ENCODE measurements at places on chromosomes 13 and 19.

- DNase-seq, result no peak
These were observed 98.9 kb downstream of the ESD start for GRCh38 chr13:46698014-46698413.

DNA sequence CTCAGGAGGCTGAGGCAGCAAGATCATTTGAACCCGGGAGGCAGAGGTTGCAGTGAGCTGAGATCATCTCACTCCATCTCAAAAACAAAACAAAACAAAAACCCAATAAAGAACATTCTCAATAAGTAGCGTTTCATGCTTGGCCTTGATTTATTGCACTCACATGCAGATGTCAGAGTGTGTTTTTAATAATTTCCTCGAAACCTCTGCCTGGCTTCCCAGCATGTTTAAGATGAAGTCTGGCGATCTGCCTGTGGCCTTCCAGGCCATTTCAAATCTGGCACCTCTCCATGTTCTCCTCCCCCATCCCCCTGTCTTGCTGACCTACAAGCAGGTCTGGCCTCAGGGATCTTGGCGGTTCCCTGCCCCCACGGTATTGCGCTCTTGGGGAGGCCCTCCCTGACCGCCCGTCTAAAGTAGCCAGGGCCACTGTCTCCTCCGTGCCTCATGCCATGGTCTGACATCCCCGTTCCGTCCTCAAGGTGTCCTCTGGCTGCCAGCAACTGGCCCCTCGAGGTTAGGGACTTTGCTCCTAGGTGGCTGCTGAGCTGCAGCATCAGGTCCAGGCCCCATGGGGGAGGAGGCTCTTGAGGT, 1.6 kb downstream of the WDR88 start:
- no peak for DNase-seq

GRCh38 chr13:101457176-101457575, 4.7 kb downstream of the ITGBL1 start:
- no peak for DNase-seq

DNA sequence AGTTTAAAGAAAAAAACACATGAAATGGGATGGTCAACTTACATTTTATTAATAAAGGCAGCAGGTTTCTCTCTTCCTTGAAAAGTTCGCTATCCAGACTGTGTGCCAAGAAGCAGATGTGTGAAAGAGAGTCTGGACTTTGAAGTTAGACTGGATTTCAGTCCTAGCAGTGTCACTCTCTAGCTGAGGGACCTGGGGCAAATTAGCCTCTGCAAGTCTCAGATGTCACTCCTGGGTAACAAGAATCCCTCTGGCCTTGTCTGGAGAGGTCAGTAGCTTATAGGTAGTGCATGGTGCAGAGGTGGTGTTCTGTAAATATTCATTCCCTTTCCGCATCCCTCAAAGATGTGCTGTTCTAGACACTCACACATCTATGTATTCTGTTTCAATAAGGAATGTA, 187.6 kb upstream of the RNF113B start:
- DNase-seq, result no peak

DNA sequence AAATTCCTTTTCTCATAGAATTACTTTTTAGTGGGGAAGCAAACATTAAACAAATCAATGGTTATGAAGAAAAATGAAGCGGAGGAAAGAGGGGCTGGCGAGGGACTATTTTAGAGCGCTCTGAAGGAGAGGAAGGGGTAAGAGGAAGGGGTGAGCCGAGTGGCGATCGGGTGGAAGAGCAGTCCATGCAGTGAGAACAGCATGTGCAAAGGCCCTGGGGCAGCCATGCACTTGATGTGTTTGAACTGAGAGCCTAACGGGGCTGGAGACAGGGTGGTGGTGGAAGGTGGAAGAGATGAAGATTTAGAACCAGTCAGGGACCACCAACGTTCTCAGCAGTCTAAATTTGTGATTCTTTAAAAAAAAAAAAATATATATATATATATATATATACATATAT, 14.4 kb upstream of the NOP53 start:
- DNase-seq, result peak; percentile 36

GRCh38 chr13:103815619-103816018, 749.4 kb upstream of the SLC10A2 start:
- DNase-seq, result no peak

DNA sequence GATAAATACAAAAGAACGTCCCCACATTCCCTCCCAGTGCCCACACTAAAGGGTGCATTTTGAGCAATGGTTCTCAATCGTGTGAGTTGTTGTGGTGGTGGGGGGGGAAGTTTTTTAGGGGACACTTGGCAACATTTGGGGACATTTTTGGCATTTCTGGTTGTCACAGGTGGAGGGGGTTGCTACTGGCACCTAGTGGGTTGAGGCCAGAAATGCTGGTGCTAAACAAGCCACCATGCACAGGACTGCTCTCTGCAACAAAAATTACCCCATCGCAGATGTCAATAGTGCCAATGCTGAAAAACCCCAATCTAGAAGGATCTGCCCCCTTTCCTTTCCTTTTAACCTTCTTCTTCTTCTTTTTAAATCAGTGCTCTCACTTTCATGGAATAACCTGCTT, 453.3 kb downstream of the TSHZ3 start:
- no peak for DNase-seq

DNA sequence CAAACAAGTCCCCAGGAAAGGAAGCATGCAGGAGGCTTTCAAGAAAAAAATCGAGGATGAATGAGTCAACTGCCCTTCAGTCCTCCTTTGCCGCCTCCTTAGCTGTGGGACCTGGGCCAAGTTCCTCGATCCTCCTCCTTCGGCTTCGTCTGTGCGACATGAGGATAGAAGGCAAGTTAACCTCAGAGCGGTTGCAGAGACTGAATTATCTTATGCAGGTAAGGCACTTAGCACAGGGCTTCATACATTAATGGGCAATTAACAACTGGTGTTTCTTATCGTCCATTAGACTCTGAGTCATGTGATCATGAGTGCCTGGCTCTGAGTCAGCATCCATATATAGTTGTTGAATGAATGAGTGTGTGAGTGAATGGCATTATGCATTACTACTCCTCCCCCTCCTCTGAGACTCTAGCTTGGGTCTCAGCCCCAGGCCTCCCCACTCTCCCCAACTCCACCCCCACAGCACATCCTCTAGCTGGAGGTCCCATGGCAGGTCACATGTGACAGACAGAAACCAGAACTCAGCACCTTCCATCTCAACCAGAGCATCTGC, 1.6 kb upstream of the TTC9B start:
- no peak for DNase-seq

DNA sequence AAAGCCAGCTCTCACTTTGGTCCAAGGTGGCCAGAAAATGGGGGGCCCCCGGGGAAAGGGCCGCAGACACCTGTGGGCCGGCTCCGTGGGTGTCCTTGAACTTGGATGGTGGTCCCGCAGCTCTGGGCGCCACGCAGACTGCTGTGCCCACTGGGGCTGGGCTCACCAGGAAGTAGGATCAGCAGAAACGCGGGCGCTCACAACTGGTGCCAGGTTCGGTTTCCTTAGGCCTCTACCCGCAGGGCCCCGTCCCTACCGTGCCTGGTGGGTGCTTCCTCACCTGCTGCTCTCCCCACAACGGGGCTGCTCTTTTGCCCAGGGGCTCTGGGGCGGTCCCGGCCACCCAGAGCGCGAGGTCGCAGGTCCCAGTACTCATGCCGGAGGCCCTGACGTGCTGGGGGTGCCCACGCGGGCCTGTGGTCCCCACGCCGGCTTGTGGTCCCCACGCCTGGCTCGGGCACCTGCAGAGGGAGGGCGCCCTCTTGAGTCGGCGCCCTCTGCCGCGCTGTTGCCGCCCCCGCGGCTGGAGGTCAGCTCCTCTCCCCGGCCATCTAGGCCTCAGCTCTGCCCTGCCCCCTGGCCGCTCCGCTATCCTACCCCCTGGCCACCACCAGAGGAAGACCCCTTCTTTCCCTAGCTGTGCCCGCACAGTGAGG, 1303.6 kb downstream of the UQCRFS1 start:
- no peak for DNase-seq

GRCh38 chr13:94327318-94327717, 152.2 kb downstream of the DCT start:
- DNase-seq, result no peak

GRCh38 chr19:28504727-28505126, 708.2 kb downstream of the UQCRFS1 start:
- peak; percentile 48 for DNase-seq

DNA sequence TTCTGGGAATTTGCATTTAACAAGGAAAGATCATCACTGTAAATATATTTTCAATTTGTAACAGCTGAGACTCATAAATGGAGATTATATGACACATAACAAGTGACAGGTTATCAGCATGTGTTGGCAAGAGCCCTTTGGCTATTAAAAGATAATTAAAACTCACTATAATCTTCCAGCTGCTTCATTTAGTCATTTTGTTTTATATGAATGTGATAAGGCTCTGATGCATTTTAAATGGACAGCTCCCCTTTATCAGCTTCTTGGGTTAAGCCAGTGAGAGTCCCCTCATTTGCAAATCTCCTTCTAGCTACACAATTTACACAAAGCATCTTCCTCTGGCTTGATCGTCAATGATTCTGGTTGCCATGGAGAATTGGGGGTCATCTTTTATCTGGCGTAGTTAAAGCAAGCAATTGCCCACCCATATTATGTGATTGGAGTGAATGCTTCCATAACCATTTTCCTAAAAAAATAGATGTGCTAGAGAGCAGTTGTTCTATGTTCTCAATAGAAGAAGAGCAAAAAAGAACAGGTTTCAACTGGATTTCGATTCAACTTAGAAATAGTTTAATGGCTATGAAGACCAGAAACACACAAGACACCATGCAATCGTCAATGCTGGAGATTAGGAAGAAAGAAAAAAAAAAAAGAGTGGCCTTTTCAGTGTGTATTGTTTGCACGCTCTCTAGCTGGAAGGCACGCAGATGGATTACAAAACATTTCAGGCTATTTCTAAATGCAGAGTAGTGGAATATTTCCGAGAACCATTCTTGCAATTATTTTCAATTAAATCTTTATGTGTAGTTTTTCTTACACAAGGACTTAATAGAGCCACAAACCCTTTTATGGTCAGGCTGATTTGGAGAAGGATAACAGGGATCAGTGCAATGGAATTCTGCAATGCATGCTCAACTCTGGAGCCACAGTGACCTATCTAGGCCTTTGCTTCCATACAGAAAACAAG, 27.4 kb downstream of the STARD13 start:
- no peak for DNase-seq

GRCh38 chr13:29543230-29544215, 52.0 kb downstream of the SLC7A1 start:
- DNase-seq, result no peak

DNA sequence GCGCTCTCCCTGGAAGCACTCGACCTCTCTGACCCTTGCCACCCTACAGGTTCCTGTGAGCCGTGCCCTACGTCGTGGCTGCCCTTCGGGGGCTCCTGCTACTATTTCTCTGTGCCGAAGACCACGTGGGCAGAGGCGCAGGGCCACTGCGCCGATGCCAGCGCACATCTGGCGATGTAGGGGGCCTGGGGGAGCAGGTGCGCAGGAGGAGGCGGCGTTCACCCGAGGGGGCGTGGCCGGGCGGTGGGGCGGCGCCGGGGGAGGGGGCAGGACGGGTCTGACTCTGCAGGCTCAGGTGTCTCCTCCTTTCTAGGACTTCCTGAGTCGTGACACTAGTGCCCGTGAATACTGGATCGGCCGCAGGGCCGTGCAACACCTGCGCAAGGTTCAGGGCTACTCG, 26.4 kb downstream of the CLEC4M start:
- peak; percentile 81 for DNase-seq

GRCh38 chr19:2983351-2984214, 6.2 kb downstream of the TLE6 start:
- no peak for DNase-seq

- no peak for DNase-seq
These were observed 9.5 kb upstream of the GJB6 start for GRCh38 chr13:20241593-20241992.

DNA sequence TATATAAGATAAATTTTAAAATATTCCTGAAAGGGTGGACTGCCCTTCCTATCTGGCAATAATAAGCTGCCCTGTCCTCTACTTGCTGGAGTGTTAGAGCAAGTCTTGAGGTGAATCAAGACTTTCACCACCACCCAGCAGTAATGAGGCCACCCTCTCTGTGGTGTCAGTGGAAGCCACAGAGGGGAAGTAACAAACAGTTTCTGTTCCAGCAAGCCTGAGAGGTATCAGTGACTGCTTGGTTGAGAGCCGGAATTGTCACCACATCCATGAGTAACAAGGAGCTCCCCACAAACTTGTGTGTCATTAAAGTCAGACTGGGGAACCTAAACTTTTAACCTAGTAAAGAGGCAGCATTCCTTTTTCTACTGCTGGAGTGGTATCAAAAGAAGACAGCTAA, 532.7 kb upstream of the SPRY2 start:
- DNase-seq, result no peak

DNA sequence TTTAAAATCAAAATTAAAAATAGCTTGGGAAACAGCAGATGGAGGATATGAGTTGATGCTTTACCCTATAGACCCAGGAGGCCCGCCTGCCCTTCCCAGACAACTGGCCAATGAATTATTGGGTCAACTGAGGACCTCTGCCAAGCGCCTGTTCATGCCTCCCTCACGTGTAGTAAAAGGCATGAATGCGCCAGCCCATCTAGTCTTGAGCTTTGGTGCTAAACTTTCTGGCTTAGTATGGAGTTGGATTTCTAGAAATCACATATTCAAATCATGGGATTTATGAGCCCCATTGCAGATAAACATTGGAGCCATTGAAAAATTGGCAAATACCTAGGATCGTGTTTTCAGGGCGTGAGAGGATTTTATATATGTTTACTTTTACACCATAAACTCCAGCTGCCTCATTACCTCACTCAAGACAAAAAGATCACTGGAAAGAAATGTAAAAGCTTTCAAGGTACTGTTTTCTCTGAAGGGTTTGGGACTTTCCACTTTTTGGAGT, 47.1 kb downstream of the COL4A2 start:
- no peak for DNase-seq

DNA sequence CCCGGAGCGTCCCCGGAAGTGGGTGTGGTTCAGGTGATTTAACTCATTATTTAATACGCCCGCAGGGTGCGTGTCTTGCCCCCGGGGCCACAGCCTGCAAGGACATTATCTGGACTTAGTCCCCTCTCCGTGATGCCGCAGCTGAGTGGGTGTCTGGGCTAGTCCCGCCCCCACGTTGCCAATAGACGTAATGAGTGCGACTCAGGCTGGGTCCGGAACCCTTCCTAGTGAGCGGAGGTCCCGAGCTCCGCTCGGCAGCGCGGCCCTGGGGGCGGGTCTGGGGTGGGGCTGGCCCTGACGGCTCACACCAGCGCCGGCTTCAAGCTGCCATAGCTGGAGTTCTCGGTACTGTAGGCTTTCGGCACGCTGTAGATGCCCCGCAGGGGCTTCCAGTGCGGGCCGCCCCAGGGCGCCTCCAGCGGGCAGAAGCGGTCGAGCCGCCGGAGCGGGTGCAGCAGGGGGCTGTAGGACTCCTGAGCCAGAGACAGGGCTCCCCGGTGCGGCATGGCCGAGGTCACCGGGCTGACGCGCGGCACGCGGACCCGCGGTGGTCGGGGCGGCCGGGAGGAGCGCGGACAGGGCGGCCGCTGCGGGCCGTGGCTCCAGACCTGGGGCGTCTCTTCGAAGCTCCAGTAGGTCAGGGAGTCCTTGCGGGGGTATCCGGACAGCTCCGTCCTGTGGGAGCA, 918 bp upstream of the LHB start:
- peak; percentile 90 for DNase-seq

DNA sequence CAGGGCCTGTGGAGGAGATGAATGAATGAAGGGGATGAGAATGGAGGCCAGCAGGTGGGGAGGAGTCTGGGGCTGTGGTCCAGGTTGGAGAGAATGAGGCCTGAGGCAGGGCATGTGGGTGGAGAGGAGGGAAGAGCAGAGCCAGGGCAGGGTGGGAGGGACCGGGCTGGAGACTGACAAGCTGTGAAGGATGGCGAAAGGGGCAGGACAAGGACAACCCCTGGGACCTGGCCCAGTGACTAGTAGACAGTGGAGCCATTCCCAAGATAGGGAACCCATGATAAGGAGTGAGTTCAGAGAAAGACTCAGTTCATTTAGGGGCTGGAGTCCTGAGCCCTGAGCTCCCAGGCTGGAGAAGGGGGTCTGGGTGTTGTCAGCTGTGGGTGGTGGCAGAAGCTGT, 3.0 kb downstream of the PTH2 start:
- DNase-seq, result no peak

Measured in spleen (tissue), 13 donors.